ENCODE measurements at places on chromosomes 2 and 18. TPM values are rescaled to one million over a fixed set of nuclear protein-coding genes. Genes with fewer than 3 reads are reported as not detected.

The ANKRD62 gene
- 0.27 TPM for total RNA-seq

The UGT1A4 gene
- total RNA-seq: not detected

DNA sequence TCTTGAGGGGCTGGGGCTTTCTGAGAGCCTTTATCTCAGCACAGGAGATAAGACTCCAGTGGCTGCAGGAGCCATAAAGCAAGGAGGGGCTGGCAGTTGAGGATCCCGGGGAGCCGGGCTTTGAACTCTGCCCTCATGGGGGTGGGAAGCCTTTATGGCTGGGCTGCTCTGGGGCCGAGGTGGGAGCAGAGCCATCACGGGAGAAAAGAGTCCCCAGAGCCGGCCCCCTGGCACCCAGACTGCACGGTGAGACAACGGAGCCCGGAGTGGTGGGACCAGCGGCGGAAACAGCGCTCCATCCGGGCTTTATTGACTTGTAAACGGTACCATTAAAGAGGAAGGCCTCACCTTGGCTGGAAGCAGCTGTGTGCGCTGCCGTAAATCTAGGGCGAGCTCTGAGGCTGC lies 162.6 kb downstream of the MYCN start:
- no peaks in the 10 kb centered on the region for H3K36me3 ChIP-seq
- peaks cover 8% of the 10 kb centered on the region for H3K27me3 ChIP-seq
- no peak for DNase-seq
- H3K4me1 ChIP-seq: no peaks in the 10 kb centered on the region
- no peak overlapping the region for H3K27ac ChIP-seq

- H3K27me3 ChIP-seq: no peaks in the 10 kb centered on the region
- H3K4me1 ChIP-seq: no peaks in the 10 kb centered on the region
- no peaks in the 10 kb centered on the region for H3K36me3 ChIP-seq
- no peak overlapping the region for H3K4me3 ChIP-seq
- H3K27ac ChIP-seq: no peak overlapping the region
Measured at GRCh38 chr2:168025487-168026202, 221.8 kb downstream of the STK39 start.

DNA sequence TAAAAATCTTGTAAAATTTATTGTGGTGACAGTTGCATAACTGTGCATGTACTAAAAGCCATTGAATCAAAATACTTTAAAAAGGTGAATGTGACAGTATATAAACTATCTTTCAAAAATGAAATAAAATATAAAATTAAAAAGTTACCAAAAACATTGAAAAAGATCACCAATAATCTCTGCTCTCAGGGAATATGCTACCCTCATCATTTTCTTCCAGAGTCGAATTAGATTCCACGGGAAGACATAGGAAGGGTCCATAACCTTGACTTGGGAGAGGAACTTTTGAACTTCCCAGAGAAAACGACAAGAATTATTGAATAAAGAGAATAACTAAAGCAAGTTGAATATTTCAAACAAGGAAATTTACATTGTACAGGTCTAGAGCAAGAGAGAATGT lies 649.5 kb downstream of the NUP35 start:
- no peaks in the 10 kb centered on the region for H3K4me1 ChIP-seq
- H3K27ac ChIP-seq: no peak overlapping the region
- no peaks in the 10 kb centered on the region for H3K27me3 ChIP-seq
- H3K4me3 ChIP-seq: no peak overlapping the region

GRCh38 chr2:134594399-134594798 lies 124.4 kb downstream of the TMEM163 start:
- no peaks in the 10 kb centered on the region for H3K4me1 ChIP-seq
- no peaks in the 10 kb centered on the region for H3K27me3 ChIP-seq
- H3K27ac ChIP-seq: no peak overlapping the region
- no peaks in the 10 kb centered on the region for H3K36me3 ChIP-seq

GRCh38 chr2:222709191-222709891 lies 37.9 kb downstream of the MOGAT1 start:
- peaks cover 28% of the 10 kb centered on the region for H3K4me1 ChIP-seq
- H3K36me3 ChIP-seq: no peaks in the 10 kb centered on the region
- H3K27ac ChIP-seq: peak overlapping the region; percentile 66
- no peaks in the 10 kb centered on the region for H3K27me3 ChIP-seq

The IGFBP5 gene
- total RNA-seq: 145 TPM

GRCh38 chr2:160214461-160215445 lies 14.7 kb upstream of the ITGB6 start:
- H3K27me3 ChIP-seq: no peaks in the 10 kb centered on the region
- H3K27ac ChIP-seq: no peak overlapping the region
- peak; percentile 54 for DNase-seq
- no peaks in the 10 kb centered on the region for H3K36me3 ChIP-seq
- H3K4me3 ChIP-seq: no peak overlapping the region

DNA sequence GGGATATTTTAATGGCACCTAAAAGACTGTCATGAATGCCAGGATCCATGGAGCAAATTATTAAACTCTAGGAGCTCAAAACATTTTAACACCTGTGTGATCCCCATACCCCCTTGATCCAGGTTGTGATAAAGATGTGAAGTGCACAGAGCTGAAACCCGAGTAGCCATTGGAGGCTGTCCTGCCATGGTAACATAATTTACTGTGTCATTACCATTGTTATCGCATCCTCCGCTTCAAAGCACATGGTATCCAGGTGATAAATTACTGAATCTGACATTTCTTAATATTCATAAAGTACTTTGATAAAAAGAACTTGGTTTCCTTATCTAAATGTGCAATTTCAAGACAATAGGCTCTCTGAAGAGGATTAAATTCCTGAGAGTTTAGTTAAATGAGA lies 109.3 kb downstream of the CHST9 start:
- no peak overlapping the region for H3K4me3 ChIP-seq
- H3K36me3 ChIP-seq: no peaks in the 10 kb centered on the region
- H3K4me1 ChIP-seq: no peaks in the 10 kb centered on the region
- H3K27ac ChIP-seq: no peak overlapping the region
- H3K27me3 ChIP-seq: no peaks in the 10 kb centered on the region

DNA sequence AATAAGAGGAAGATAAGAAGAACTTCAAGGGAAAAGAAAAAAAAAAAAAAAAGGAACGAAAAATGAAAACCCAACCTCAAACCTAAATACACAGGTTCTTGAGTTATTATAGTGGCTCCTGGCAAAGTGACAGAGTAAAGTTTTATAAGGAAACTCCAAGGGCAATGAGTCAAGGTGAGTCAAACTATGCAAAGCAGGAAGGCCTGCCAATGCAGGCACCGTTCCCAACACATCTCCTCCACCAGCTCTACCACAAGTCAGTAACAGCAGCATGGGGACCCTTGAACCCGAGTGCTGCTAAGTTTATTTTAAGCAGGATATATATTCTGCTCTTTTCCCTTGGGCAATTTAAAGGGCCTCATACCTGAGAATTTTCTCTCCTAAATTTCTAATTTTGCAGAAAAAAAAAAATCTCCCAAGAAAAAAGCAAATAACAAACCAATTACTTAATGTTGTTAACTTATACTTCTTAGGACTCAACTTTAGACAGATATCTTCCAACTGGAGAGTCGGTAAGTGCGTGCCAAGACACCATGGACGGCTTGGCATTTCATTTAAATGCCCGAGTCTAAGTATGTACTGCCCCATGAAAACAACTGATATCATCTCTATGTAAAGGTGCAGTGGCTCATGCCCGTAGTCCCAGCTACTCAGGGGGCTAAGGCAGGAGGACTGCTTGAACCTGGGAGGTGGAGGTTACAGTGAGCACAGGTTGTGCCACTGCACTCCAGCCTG lies 75.7 kb upstream of the TFCP2L1 start:
- no peak overlapping the region for H3K27ac ChIP-seq
- peak; percentile 66 for DNase-seq
- H3K27me3 ChIP-seq: no peaks in the 10 kb centered on the region

- H3K4me3 ChIP-seq: no peak overlapping the region
- no peak overlapping the region for H3K27ac ChIP-seq
- no peak for DNase-seq
- no peaks in the 10 kb centered on the region for H3K36me3 ChIP-seq
Measured at GRCh38 chr2:17961789-17962188, 83.3 kb downstream of the KCNS3 start.
